ENCODE measurements at places on chromosomes 5 and 9. TPM values are rescaled to one million over a fixed set of nuclear protein-coding genes. Genes with fewer than 3 reads are reported as not detected.

INSL6 gene
- total RNA-seq, result not detected

PCDHB9 gene
- total RNA-seq, result not detected

SPAAR gene
- not detected for total RNA-seq

PCDHA8 gene
- total RNA-seq, result not detected

OR13D1 gene
- not detected for total RNA-seq

AK3 gene
- total RNA-seq, result 34.6 TPM

SPINK4 gene
- total RNA-seq, result not detected

CRB2 gene
- not detected for total RNA-seq

IGFBPL1 gene
- not detected for total RNA-seq

CCNJL gene
- not detected for total RNA-seq

ABO gene
- 0.20 TPM for total RNA-seq

PCA3 gene
- not detected for total RNA-seq

ELOVL7 gene
- total RNA-seq, result 1.1 TPM

COL5A1 gene
- total RNA-seq, result 0.10 TPM

GFI1B gene
- total RNA-seq, result not detected

ZSWIM6 gene
- total RNA-seq, result 7.1 TPM

GRCh38 chr5:178241688-178242231 is 9.2 kb upstream of the PHYKPL start:
- DNase-seq, result no peak

- no peak for DNase-seq
Observed at GRCh38 chr5:58135571-58136335, 324.1 kb downstream of the PLK2 start.

GRCh38 chr5:93596310-93596675 is 13.3 kb downstream of the NR2F1 start:
- DNase-seq, result no peak

- DNase-seq, result no peak
Observed at GRCh38 chr9:450057-450456, 235.4 kb downstream of the DOCK8 start.

GRCh38 chr5:179900206-179900605 is 7.5 kb downstream of the TBC1D9B start:
- no peak for DNase-seq

DNA sequence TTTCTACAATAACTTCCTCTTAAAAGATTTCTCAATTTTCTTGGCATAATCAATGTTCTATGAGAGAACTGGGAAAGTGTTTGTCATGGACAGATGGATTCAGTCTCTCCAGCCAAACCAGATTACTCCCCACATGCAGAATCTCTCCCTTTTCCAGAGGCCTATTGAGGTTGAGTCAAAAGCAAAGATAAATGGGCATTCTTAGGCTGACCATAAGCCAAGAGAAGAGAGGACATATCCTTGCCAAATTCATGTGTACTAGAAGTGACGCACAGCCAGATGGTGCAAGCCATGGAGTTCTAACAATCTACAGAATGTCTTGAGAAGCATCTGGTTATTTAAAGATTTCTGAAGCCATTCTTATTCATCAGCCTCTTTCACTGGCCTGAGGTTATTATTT is 2115.0 kb downstream of the MAT2B start:
- DNase-seq, result no peak

DNA sequence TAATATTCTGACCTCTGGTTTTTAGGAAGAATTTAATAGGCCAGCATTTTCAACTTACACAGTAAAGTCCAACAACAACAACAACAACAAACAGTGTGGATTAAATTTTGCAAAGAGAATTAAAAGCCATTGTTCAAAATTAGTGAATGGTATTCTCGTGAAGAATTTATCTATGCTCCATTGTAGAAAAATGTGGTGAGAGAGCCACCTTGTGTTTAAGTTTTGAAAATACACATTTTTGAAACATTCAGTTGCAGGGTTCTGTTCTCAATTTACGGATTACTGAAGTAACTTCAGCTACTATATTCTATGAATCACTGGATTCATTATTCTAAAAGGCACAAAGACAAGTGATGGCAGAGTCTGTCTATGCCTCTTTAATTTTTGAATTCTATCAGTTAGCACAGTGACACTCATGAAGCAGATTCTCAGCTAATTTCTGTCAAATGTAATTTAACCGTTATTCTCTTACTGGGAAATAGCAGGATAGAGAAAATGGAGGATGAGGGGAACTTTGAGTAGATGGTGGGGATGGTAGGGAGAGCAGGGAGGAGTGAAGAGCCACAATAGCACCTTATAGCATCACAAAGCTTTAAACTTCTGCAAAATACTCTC is 11.0 kb downstream of the CCDC152 start:
- no peak for DNase-seq

- no peak for DNase-seq
Observed at GRCh38 chr5:42487077-42487476, 63.8 kb downstream of the GHR start.

DNA sequence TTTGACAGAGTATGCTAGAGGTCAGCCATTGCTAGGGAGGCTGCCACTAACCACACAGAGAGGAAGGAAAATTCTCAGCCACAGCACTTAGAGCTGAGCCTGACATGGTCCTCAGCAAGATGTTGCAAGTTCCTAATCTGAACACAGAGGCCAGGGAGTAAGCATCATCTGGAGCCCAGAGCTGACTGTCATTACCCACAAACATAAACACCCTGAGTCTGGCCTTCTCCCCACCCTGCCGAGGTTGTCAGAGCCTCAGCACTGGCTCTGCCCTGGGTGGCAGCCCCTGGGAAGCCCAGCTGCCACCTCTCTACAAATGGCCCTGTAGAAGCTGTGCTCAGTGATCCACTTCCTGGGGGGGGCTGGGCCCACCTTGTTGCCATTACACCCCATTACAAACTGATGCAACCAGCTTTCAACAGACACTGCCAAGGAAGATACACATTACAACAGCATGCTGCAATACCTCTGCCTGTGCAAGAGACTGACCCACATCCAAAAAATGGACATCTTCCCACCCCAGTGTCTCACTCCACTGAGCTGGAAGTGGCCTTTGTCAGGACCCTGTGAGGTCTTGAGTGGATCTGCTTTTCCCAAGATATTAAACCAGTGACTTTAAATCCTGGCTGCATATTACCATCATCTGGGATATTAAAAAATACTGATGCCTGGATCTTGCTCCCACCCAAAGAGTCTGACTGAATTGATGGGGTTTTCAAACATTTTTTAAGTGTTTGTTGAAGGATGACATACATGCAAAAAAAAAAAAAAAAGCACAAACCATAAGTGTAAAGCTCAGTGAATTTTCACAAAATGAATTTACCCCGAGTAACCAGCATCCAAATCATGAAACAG is 33.0 kb downstream of the IRF1 start:
- DNase-seq, result peak; percentile 63

DNA sequence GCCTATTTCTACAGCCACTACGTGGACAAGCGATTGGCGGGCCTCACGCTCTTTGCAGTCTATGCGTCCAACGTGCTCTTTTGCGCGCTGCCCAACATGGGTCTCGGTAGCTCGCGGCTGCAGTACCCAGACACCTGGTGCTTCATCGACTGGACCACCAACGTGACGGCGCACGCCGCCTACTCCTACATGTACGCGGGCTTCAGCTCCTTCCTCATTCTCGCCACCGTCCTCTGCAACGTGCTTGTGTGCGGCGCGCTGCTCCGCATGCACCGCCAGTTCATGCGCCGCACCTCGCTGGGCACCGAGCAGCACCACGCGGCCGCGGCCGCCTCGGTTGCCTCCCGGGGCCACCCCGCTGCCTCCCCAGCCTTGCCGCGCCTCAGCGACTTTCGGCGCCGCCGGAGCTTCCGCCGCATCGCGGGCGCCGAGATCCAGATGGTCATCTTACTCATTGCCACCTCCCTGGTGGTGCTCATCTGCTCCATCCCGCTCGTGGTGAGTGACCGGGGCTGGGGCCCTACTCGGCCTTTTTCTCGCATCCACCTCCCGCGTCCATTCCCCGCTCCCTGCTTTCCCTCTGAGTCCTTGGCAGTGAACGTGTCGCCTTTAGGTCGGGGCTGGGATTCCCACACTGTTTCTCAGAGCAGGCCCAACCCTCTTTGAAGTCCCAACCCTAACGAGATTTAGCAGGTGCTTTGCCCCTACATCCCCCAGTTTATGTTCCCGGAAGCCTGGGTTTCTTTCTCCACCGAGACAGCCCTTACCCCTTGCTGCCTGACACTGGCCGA is 1.8 kb downstream of the PTGER4 start:
- peak; percentile 52 for DNase-seq

GRCh38 chr5:68086439-68086838 is 129.1 kb upstream of the PIK3R1 start:
- no peak for DNase-seq

GRCh38 chr5:152607401-152608160 is 202.5 kb upstream of the NMUR2 start:
- no peak for DNase-seq

- no peak for DNase-seq
Observed at GRCh38 chr5:76608833-76609232, 14.4 kb downstream of the F2RL2 start.

- no peak for DNase-seq
Observed at GRCh38 chr5:56580864-56581263, 234.5 kb upstream of the MAP3K1 start.

DNA sequence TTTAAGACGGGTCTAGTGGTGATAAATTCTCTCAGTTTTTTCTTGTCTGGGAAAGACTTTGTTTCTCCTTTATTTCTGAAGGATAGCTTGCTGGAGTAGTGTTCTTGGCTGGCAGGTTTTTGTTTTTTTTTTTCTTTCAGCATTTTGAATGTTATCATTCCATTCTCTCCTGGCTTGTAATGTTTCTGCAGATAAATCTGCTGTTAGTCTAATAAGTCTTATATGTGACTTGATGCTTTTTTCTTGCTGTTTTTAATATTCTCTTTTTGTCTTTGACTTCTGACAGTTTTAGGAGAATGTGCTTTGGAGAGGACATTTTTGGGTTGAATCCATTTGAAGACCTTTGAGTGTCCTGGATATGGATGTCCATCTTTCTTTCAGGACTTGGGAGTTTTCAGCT is 16.0 kb downstream of the HSD17B4 start:
- DNase-seq, result no peak

DNA sequence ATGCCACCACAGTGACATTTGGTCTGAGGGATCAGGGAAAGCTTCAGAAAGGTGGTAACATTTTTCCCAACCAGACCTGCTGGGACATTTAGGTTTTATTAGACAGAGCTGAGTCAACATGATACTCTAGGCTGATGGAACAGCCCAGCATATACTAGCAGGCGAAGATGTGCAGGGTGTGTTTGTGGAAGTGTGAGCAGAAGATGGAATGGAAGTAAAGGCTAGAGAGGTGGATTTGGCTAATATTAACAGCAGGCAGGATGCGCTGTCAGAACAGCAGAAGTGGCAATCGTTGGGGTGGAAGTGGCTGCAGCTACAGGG is 340.6 kb downstream of the ASTN2 start:
- no peak for DNase-seq

GRCh38 chr9:35072461-35073278 is at the start of gene VCP:
Gene VCP, minus strand, starts transcription at chr9:35072625. Its CDS starts 272 bp downstream, at chr9:35072353.
- DNase-seq, result peak; percentile 98

DNA sequence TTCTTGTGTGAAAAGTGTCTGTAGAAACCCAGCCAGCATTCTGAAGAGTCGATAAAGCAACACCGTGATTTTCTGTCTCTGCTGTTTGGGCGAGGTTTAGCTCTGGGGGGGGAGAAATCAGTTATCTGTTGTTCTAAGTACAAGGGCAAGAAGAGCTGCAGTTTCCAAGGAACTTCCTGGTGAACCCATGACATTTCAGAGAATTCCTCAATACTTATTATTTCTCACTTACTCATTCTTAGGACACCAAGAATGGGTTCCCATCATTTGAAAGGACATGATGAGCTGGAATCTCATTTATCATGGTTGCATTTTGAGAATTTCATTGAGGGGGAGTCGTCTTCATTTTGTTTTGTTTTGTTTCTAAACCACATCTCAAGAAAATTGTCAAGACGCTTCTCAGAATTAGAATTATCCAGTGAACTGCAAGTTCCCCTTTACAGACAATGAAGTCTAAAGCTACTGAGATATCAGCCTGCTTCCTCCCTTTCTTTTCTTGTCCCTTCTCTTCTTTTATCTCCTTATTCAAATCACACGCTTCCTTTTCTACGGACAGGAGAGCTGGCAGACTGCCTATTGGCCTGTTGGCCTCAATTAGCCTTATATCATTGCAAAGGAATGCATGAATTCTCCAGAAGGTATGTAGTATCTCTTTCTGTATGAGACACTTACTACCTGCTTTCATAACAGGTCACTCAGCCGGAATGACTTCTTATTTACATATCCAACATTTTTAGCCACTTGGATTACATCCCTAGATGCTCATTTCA is 53.7 kb downstream of the ZNF462 start:
- DNase-seq, result no peak

DNA sequence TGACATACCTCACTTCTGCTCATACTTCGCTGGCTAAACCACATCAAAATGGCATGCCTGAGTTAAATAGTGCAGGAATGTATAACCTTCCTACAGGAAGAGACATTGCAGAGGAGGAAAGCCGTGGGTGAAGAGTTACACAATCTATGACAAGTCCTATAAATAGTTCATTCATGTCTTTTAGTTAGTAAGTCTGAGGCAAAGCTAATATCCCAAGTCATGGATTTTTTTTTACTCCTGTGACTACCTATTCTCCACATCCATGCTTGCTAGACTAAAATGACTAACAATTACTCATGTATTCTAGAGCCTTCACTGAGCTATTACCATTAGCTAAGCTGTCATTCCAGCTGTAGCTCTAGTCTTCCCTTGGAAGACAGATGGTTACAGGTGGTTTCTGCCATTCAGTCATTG is 391.3 kb downstream of the NR2F1-AS1 start:
- no peak for DNase-seq

DNA sequence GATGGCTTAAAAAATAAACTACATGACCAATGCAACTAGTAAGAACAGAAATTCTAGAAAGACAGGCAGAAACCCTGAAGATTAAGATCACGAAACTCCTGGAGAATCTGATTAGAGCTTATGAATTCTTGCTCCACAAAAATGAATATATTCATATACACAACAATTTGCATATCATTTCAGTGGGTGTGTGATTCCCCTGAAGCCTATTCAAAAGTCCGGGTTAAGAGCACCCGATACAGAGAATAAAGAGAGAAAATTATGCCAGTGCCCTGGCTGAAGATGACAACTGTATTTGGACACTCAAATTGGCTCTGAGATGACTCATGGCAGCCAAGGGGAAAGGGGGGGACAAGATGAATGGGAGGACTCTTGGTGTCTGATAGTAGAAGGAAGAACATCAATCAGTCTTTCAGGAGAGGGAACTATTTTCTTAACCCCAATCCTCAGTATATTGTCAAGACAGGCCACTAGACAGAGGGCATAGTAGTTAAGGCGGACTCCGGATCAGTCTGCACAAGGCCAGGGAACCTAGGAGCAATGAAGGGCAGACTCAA is 6.0 kb downstream of the TMOD1 start:
- no peak for DNase-seq

- no peak for DNase-seq
Observed at GRCh38 chr9:134289241-134289875, 36.9 kb upstream of the RXRA start.

- no peak for DNase-seq
Observed at GRCh38 chr9:137147793-137148160, 8.8 kb downstream of the GRIN1 start.

DNA sequence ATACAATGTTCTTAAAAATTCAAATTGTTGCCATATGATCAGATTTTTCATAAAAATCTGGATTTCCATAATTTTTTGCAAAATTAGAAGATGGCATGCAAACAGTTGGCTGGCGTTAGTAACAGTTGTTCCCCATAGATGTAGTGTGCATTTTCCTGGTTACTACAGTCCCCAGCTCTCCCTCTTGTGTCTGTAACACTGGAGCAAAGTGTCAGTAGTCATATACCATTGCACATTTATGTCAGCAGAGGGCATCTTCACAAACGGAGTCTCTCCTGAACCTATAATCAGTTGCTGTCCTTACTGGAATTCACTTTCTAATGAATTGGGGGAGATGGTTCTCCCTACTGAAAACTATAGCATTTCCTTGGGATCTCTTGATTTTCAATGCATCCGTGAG is 44.7 kb upstream of the DMAC1 start:
- no peak for DNase-seq
